ENCODE measurements at places on chromosomes 6 and 20. TPM values are rescaled to one million over a fixed set of nuclear protein-coding genes. Genes with fewer than 3 reads are reported as not detected.

Gene RALGAPB
- 54.8 TPM for total RNA-seq

DNA sequence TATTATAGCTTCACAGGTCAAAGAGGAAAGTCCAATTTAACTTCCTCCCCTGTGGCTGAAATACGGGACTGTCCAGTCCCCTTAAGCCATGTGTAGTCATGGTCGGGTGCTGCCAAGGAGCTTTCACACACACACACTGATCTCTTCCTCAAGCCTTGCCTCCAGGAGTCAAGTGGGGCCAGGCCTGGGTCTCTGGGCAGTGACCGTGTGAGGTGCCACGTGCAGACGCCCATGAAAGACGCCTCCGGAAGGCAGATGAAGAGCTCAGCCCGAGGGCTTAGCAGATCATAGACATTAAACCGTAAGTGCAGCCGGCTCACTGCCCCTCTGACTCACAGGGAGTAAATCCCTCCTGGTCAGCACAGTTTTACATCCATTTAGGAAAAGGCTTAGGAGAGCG is 4.2 kb downstream of the GABRR2 start:
- H3K4me1 ChIP-seq: no peaks in the 10 kb centered on the region
- DNase-seq: no peak
- H3K27ac ChIP-seq: no peak overlapping the region
- H3K4me3 ChIP-seq: no peak overlapping the region

- no peak overlapping the region for H3K4me3 ChIP-seq
- DNase-seq: no peak
- H3K36me3 ChIP-seq: no peaks in the 10 kb centered on the region
Measured at GRCh38 chr20:58372806-58373205, 16.2 kb upstream of the VAPB start.

Gene RIPOR3
- not detected for total RNA-seq

DNA sequence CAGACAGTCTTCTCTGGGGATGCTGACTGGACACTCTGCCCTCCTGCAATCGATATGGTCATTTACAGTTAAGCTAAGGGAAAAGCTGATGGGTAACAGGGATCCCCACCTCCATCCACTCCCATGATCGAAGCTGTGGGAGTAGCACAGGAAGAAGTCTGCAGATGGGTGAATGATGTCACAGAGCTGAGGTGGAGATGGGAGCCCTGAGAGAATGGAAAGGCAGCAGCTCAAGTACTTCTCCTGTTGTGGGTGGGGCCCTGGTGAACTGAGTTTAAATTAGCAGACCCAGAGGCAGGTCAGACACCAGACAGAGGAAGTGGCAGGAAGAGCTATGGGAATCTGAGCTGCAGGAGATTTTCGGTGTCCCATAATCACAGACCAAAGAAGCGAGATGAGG is 29.0 kb downstream of the HDGFL1 start:
- no peak for DNase-seq
- no peak overlapping the region for H3K27ac ChIP-seq
- no peaks in the 10 kb centered on the region for H3K36me3 ChIP-seq

Gene BANF2
- total RNA-seq: not detected

DNA sequence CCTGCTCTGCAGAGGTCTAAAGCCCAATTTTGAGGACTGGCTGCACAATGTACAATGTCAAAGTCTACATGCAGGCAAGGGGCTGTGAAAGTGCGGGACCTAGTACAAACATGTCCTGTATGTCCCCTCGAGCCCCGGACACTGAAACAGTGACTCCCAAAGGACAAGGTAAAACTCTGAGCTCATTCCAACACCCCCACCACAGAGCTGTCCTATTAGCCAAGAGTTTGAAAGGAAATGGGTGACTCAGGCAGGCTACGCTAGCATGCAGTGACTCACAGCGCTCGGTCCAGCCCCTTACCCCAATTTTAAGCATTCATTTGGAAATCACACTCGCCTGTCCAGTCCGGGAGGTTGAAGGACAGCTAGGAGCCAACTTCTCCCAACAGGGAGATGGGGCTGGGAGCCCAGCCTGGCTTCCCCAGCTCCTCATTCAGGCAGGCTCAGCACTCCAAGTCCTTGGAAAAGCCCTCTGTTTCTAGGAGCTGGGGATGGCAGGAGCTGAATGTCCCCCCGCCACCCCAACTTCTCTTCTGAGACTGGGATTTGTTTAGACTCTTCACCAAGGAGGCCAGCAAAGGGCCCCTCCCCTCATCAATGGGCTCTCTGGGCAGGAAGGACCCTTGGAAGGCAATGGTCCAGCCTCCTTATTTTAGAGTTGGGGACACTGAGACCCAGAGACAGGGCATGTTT is 3.9 kb downstream of the SDC4 start:
- no peaks in the 10 kb centered on the region for H3K36me3 ChIP-seq
- H3K27ac ChIP-seq: no peak overlapping the region
- DNase-seq: no peak
- H3K4me1 ChIP-seq: peaks cover 29% of the 10 kb centered on the region

Gene IRF4
- total RNA-seq: 8.5 TPM

Gene SLC52A3
- not detected for total RNA-seq

Gene CCN5
- not detected for total RNA-seq

GRCh38 chr6:10837622-10837994 is 731 bp downstream of the MAK start:
- no peaks in the 10 kb centered on the region for H3K36me3 ChIP-seq
- H3K27ac ChIP-seq: peak overlapping the region; percentile 22
- peak; percentile 43 for DNase-seq
- peak overlapping the region; percentile 44 for H3K4me3 ChIP-seq

DNA sequence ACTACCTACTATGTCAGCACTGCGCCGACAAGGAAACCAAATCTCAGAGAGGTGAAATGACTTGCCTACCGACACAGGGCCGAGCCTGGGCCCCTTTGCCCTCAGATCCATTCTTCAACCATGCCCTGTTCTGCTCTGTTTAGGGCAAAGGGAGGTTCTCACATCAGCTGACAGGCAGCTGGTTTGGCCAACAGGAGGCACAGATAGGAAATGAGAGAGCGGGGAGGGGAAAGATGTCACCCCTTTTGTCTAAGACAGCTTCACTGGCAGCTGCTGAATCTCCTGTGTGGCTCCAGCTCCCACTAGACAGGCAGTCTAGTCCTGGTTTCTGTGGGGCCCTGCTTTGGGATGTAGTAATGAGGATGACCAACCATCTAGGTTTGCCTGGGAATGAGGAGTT is 158.7 kb downstream of the TMEM200A start:
- H3K4me3 ChIP-seq: no peak overlapping the region
- H3K27me3 ChIP-seq: no peaks in the 10 kb centered on the region
- H3K36me3 ChIP-seq: no peaks in the 10 kb centered on the region
- peak overlapping the region; percentile 12 for H3K27ac ChIP-seq

Gene ZSCAN23
- total RNA-seq: 1.7 TPM

Gene POU3F2
- not detected for total RNA-seq

- no peak for DNase-seq
- H3K4me1 ChIP-seq: no peaks in the 10 kb centered on the region
- no peak overlapping the region for H3K27ac ChIP-seq
- no peaks in the 10 kb centered on the region for H3K36me3 ChIP-seq
Measured at GRCh38 chr20:59646487-59646886, 42.1 kb downstream of the PHACTR3 start.

GRCh38 chr6:166588691-166589336 is 2.3 kb upstream of the RAMACL start:
- H3K27me3 ChIP-seq: no peaks in the 10 kb centered on the region

- no peaks in the 10 kb centered on the region for H3K36me3 ChIP-seq
Measured at GRCh38 chr20:21315138-21315537, 12.0 kb downstream of the XRN2 start.

DNA sequence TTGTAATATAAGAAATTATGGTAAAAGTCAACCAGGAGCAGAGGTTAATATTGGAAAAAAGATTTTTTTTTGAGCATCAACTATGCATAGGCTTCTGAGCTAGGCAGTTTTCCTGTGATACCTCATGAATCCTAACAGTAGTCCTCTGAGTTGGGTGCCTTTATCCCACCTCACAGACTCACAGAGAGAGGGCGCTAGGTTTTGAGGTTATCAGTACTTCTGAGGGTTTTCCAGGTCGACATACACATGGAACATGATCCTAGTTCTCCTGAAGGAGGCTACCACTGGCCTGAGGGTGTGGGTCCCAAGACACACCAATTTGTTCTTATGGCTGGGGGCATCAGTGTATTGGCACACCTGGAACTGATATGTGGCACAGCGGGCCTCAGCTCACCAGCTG is 358.8 kb upstream of the JAG1 start:
- H3K36me3 ChIP-seq: no peaks in the 10 kb centered on the region
- no peaks in the 10 kb centered on the region for H3K4me1 ChIP-seq
- no peak overlapping the region for H3K4me3 ChIP-seq
- no peaks in the 10 kb centered on the region for H3K27me3 ChIP-seq
- DNase-seq: no peak

Gene PTPN1
- total RNA-seq: 61.5 TPM

DNA sequence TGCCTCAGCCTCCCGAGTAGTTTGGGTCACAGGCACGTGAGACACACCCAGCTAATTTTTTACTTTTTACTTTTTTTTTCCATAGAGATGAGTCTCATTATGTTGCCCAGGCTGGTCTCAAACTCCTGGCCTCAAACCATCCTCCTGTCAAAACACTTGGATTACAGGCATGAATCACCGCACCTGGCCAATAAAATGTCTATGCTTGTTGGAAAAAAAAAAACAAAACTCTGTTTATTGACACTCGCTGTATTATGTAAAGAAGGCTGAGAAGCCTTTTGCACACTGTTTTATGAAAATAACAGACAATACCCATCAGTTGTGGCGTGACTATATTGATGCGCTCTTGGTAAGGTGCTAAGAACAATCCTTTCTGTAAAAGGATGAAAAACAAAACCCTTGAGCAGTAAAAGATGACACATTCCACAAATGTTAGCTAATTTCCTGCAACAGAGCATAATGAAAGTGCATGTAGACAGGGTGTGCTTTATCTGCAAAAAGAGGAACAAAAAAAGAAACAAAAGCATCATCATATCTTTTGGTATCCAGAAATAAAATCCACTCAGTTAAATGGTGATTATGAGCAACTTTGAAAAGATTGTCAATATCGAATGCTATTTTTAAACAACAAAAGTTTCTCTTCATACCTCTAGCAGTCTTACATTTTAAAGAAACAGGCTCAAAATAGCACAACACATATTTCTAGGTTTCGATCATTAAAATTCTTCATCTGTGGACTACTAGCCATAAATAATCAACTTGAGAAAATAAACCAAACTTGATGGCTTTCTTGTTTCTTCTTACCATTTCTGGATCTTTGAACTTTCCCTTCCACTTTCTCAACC is 108.3 kb upstream of the PHACTR1 start:
- no peaks in the 10 kb centered on the region for H3K27me3 ChIP-seq
- no peaks in the 10 kb centered on the region for H3K4me1 ChIP-seq
- H3K4me3 ChIP-seq: no peak overlapping the region
- H3K27ac ChIP-seq: no peak overlapping the region
- H3K36me3 ChIP-seq: no peaks in the 10 kb centered on the region

GRCh38 chr6:3422435-3423070 is 34.3 kb downstream of the SLC22A23 start:
- no peaks in the 10 kb centered on the region for H3K4me1 ChIP-seq
- no peak overlapping the region for H3K27ac ChIP-seq
- H3K27me3 ChIP-seq: no peaks in the 10 kb centered on the region
- no peaks in the 10 kb centered on the region for H3K36me3 ChIP-seq
- no peak for DNase-seq
- H3K4me3 ChIP-seq: no peak overlapping the region

DNA sequence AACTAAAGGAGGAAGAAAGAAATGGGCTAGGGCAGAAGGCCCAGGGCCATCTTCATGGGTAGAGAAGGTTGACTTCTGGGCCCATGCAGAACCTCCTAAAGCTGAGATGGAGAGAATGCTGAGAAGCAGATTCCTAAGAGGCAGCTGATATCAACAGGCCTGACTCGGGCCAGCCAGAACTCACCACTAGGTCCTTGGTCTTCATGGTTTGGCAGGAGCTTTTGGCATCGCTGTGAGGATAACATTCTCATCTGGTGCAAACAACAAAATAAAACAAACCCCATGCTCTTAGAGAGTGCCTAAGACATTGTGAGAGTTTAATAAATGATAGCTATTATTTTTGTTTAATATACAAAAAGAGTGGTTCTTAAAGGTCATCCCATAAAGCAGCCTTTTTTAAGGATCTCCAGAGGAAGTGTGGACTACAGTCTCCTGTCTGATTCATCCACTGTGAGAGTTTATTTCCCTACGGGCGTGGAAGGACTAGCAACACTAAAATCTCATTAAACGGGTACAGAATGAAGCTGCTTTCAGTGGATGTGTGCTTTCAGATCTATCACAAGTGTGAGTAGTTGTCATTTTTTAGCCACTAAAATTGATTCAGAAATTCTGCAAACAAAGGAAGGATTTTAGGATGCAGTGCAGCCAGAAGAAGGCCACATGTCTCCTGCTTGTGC is 160.0 kb downstream of the PLCB4 start:
- H3K4me1 ChIP-seq: no peaks in the 10 kb centered on the region
- no peaks in the 10 kb centered on the region for H3K36me3 ChIP-seq
- DNase-seq: no peak
- no peak overlapping the region for H3K27ac ChIP-seq
- H3K27me3 ChIP-seq: no peaks in the 10 kb centered on the region
- H3K4me3 ChIP-seq: no peak overlapping the region

DNA sequence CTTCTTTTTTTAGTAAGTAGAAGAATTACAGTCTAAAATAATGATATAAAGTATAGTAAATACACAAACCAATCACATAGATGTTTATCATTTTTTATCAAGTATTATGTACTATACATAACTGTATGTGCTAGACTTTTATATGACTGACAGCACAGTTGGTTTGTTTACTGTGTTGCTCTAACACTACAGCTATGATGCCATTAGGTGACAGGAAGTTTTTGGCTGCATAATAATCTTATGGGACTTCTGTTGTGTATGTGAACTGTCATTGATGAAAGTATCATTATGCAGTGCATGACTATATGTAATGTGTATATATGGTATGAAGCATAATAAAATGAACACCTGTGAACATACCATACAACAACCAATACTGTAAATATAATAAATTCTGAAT is 104.0 kb downstream of the ZFAND3 start:
- H3K4me3 ChIP-seq: no peak overlapping the region
- H3K36me3 ChIP-seq: no peaks in the 10 kb centered on the region
- H3K27me3 ChIP-seq: no peaks in the 10 kb centered on the region
- no peak overlapping the region for H3K27ac ChIP-seq
- no peak for DNase-seq
- peaks cover 27% of the 10 kb centered on the region for H3K4me1 ChIP-seq

Gene PLN
- total RNA-seq: not detected

DNA sequence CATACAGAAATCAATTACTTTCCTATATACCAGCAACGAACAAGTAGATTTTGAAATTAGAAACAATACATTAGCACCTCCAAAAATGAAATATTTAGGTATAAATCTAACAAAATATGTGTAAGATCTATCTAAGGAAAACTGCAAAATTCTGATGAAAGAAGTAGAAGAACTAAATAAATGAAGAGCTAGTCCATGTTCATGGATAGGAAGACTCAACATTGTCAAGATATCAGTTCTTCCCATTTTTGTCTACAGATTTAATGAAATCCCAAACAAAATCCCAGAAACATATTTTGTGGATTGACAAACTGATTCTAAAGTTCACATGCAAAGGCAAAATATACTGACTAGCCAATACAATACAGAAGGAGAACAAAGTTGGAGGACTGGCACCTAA is 33.7 kb downstream of the PREP start:
- no peaks in the 10 kb centered on the region for H3K27me3 ChIP-seq
- no peak overlapping the region for H3K4me3 ChIP-seq
- H3K27ac ChIP-seq: no peak overlapping the region
- DNase-seq: no peak
- no peaks in the 10 kb centered on the region for H3K4me1 ChIP-seq
- H3K36me3 ChIP-seq: peaks cover 16% of the 10 kb centered on the region

All from CD4-positive, alpha-beta memory T cell (primary cell).